CD4-positive, alpha-beta T cell treated with Interleukin-12 subunit alpha and Interleukin-12 subunit beta, for 1 hour (primary cell): ENCODE measurements at places on chromosomes 4 and X.
A peak's percentile ranks its signal among the peaks of the same experiment; 100 is the strongest.

DNA sequence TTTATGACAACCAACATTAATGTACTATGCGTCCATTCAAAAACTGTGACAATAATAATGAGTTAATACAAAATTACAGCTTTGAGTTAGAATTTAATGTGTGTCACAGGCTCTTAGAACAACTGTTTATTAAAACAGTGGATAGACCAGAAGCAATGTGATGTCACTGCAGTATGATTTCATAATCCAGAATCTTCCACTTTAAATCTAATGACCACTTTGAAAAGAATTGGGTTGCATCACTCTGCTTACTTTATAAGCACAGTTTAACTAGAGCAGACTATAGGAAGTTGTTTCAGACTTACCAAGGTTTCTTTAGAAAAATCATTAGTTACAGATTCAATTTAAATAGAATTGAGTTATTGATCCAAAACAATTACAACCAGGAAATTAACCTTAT, 758.5 kb downstream of the KCTD8 start:
- no peak for DNase-seq

DNA sequence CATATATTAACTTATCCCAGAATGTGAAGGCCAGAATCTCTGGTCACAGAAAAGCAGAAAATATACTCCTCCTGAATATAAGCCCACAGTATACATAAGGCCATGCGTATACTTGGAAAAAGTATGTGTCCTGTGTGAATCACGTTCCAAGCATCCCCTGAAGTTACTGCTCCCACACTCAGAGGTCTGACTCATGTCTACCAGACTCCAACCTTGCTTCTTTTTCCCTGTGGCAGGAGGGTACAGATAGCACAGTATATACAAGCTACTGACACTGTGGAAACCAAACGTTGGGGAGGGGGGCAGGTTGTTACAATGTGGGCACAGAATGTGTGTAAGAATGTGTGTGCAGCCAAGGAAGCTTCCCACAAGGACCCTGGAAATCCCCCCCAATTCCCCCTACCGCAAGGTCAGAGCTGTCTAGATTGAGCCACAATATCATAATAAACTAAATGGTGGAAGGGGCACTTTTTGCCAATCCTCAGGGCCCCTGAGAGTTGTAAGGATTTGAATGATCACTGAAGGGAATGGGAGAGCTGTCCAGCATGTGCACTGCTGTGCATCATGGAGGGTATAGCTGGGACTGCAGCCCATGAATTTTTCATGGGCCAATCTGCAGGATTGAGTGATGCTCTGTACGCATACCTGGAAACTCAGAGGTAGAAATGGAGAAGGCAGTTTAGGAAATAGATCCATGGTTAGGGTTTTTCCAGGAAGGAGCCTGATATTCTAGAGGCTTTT, 7.4 kb upstream of the RELL1 start:
- no peak for DNase-seq

GRCh38 chr4:145618932-145619638, at the start of gene MMAA:
Gene MMAA, plus strand, starts transcription at chr4:145619385. Its CDS starts 19,755 bp downstream, at chr4:145639140.
- DNase-seq: peak; percentile 94

GRCh38 chr4:9825049-9825448, 43.6 kb downstream of the DRD5 start:
- DNase-seq: no peak

GRCh38 chrX:134186362-134187121, 50.4 kb upstream of the CCDC160 start:
- DNase-seq: peak; percentile 56

GRCh38 chr4:148017801-148018200, 285.9 kb downstream of the ARHGAP10 start:
- DNase-seq: no peak
